Stimulated activated CD4-positive, alpha-beta T cell treated with anti-CD3 and anti-CD28 coated beads, TNF-alpha, amount 100 ng/mL, for 1 hour (primary cell): ENCODE measurements at places on chromosomes 3 and 15.
A peak's percentile ranks its signal among the peaks of the same experiment; 100 is the strongest.

GRCh38 chr15:43514241-43515057 lies 3.0 kb upstream of the MAP1A start:
- DNase-seq, result no peak

DNA sequence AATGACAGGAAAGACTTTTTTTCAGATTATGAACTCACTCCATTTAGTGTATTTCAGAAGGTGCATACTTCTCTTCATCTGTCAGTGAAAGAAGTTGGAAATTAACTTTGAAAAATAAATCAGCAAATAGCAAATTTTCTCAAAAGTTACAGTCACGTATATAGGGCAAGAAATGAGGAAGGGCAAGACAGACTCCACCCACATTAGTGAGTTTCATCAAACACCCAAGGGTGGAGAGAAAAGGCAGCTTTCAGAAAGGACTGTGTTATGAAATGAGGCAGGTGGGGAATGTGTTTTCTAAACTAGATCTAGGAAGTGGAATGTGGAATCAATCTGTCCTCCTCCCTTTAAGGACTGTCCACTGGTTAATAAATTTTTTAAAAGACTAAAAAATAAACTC lies 2.9 kb downstream of the SLC22A13 start:
- no peak for DNase-seq

DNA sequence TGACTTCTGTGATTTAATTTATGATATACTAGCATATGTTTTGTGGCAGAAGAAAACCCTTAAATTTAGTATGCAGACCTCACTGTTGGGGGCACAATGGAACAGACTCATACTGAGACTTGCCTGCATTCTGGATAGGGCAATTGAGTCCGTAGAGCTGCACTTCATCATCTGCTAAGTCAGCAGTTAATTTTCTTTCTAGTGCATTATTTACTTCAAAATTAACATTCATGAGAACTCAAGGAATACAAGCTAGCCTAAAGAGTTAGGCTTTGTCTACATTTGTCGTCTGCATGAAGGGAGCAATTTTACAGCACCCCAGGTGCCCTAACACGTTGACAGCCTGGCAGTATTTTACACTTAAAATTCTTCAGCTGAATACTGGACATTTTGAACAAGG lies 345.5 kb downstream of the CHL1 start:
- no peak for DNase-seq

- DNase-seq, result no peak
These were observed 63.1 kb downstream of the IFT57 start for GRCh38 chr3:108159105-108159504.

GRCh38 chr3:9803494-9803893 lies 6.6 kb upstream of the TTLL3 start:
- no peak for DNase-seq

- DNase-seq, result no peak
These were observed 31.9 kb downstream of the HAPLN3 start for GRCh38 chr15:88863412-88863811.

GRCh38 chr3:184760337-184761074 lies 48.6 kb upstream of the MAGEF1 start:
- no peak for DNase-seq

- DNase-seq, result no peak
These were observed 218.6 kb downstream of the GREM1 start for GRCh38 chr15:32936283-32936918.

GRCh38 chr3:186339180-186339918 lies 22.7 kb downstream of the DGKG start:
- DNase-seq, result no peak

DNA sequence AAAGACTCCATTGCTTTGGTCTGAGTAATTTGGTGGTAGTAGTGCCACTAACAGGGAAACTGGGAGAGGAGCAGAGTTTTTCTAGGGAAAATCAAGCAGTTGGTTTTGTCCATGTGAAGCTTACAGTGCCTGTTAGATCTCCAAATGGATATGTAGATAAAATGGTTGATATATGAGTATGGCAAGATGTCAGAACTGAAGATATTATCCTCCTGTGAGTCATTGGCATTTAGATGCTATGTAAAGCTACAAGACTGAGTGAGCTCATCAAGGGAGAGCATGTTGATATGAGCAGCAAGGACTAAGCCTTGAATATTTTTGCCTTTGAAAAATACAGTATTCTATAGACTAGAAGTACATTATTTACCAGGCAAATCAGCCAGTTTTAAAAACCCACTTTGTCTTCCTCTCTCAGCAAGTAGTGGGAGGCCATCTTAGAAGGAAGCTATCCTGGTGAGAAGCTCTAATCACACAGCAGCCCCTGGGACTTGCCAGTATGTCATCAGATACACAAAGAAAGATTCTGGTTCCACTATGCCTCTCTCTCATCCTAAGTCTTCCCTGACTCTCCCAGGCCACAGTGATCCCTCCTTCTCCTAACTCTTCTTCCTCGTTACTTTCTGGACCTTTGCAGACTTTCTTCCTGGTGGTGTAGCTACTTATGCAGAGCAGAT lies 77.4 kb upstream of the ANKRD28 start:
- no peak for DNase-seq

DNA sequence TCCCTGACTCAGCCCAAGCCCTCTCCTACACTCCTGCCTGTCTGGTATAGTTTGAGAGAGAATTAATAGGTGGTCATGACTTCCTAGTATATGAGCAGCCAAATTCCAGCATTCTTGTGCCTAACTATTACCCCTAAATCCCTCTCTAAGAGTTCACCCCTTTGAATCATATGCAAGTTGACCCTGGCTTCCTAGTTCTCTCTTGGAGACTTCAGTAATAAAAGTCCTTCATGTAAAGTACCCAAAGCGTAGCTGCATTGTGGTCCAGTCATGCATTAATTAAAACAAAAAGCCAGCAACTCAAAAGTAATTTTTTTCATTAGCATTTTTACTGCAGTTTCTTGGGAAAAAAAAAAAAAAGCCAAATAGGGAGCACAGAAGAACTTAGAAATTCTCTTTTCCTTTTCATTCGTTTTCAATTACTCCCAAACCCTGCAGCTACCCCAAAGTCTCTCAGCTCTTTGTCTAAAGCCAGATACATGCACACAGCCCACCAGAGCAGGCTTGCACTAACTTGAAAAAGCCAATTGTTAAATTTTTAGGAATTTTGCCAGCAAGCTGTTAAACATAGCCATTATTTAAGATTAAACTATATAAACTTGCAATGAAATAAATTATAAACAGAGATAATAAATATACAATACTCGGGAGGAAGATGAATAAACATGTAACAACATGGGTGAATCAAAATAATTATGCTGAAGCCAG lies 50.1 kb upstream of the STT3B start:
- DNase-seq, result no peak

DNA sequence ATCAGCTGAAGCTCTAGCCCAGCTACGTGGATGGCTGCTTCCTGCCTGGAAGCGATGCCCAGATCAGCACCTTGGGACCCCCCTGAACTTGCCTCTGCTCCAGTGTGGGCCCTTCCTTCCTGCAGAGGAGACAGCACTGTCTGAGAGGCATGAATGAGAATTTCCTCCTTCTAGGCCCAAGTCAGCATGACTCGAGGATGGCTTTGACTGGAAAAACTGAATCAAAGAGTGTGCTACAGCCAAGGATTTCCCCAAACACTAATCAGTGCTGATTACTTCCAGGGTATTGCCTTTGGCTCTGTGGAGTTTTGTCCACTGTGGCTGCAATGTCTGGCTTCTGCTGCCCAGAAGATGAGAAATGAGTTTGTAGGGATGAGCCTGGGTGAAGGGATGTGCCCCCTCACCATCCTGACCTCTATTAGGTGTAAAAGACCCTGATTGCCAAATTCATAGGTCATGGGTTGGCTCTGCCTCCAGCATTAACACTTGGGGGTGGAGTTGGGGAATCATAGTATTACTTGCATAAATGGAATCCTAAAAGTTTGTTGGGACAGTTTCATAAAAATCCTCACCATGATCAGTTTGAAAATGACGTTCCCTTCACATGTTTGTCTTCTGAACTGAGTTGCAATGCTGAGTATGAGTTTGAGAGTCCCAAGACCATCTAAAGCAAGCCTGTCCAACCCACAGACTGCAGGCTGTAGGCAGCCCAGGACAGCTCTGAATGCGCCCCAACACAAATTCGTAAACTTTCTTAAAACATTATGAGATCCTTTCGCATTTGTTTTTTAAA lies 36.7 kb downstream of the FLNB start:
- no peak for DNase-seq

- DNase-seq, result no peak
These were observed 19.3 kb upstream of the SNRK start for GRCh38 chr3:43266995-43267394.

DNA sequence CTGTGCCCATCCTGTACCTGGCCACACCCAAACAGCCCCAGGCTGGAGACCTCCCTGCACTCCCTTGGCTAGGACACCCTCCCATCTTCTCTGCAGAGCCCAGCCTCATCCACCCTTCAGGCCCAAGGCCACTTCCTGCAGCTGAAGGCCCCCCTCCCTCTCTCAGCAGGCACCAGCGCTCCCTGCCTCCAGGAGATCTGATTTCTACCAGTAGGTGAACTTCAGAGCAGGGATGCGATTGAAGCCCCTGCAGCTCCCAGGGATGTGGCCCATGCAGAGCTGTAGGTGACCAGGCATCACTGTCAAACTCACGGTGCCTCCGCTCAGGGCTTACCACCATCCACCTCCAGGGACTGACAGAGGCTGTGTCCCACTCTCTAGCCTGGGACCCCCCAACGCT lies 96.3 kb downstream of the NUP210 start:
- DNase-seq, result no peak

GRCh38 chr15:37015451-37015850 lies 84.9 kb downstream of the MEIS2 start:
- DNase-seq, result no peak

DNA sequence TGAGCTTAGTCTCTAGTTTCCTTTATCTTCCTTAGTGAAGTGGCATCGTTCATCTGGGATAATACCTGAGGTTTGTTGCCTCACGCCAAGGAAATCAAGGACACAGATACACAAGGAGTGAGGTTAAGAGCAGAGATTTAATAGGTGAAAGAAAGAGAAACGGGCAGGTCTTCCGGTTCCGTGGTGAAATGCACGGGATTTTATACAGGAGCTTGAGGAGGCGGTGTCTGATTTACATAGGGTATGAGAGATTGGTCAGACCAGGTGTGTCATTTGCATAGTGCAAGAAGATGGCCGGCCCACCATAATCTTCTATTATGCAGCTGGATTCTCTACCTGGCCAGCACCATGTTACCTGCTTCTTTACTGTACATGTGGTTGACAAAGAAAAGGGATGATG lies 17.2 kb downstream of the ARRDC4 start:
- no peak for DNase-seq

GRCh38 chr15:94008104-94009074 lies 223.0 kb upstream of the MCTP2 start:
- no peak for DNase-seq

DNA sequence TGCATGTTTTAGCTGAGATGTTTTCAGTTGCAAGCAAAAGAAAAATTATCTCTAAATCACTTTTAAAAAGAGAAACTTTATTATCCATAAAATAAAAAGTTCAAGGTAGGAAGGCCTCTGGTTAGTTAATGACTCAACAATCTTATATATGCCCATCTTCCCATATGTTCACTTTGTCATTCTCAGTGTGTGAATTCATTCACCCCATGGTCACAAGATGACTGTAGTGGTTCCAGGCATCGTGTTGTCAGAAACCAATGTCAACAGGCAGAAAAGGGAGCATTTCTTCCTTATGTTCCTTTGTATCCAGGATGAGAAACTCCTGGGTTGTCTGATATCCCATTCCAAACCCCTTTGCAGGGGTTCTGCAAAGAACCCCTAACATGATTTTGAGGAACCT lies 119.9 kb upstream of the RAP2B start:
- no peak for DNase-seq

- no peak for DNase-seq
These were observed 12.8 kb downstream of the CHST2 start for GRCh38 chr3:143132246-143132980.

- no peak for DNase-seq
These were observed 31.8 kb downstream of the PCOLCE2 start for GRCh38 chr3:142857056-142857455.

GRCh38 chr15:70258369-70259027 lies 160.8 kb upstream of the TLE3 start:
- DNase-seq, result peak; percentile 27

GRCh38 chr3:112365636-112366035 lies 32.7 kb downstream of the CD200 start:
- no peak for DNase-seq

DNA sequence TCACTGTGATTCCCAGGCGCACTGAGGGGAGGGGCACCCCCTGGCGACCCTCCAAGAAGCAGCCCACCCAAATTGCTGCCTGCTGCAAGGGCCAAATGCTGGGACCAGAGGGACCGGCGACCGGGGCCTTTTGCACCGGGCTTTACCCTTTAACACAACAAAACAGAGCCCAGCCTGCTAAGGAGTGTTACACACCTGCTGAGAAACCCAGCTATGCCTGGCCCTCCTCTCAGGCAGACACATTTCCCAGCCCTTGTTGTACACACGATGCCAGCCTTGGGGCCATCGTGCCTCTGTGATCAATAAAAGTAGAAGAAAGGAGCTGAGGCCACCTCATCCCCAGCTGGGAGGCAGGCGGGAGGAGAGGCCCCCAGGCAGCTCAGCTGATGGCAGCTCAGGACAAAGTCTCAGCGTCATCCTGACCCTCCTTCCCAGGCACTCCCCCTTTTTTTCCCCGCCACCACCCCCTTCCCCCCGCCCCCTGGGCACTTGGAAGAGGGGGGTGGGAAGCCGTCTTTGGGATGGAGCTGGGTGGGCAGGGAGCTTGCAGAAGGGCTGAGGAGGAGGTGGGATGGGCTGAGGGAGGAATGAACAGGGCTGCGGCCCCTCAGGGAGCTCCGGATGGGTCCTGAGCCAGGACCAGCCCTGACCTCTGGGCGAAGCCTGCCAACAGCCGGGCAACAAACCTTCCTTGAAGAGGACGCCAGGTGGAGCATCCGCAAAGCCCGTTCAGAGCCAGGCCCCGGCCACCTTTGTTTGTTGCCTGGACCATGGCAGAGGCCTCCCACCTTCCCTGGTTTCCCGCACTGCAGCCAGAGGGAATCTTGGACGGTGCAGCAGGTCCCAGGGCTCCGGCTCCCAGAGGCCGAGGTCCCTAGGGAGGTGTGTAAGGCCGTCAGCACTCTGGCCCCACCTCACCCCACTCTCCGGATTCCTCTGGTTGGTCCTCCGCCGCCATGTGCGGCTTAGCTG lies 45.9 kb upstream of the SEC61A1 start:
- DNase-seq, result no peak

- no peak for DNase-seq
These were observed 36.7 kb downstream of the TM2D3 start for GRCh38 chr15:101615414-101615985.
